T-cell (primary cell): ENCODE measurements at places on chromosomes 16 and 17.

DNA sequence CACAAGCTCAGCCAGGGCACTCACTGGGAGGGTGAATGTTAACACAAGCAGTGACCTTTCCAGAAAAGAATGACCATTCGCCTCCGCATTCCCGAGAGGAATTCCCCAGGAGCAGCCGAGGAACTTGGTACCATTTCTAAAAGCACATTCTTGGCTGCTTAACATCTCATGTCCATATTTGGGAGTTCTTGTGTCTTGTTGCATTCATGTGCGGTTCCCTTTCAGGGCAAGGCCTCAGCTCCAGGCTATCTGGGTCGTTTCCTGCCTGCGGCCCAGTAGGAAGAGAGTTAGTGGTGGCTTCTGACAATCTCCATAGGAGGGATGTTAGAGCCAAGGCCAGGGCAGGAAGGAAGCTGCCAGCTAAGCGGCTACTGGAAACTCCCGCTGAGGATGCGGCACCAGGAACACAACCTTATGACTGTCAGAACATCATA lies 27.8 kb upstream of the MEAK7 start:
- no peak for DNase-seq

GRCh38 chr17:78628547-78629435 lies 51.6 kb upstream of the DNAH17 start:
- DNase-seq = no peak

DNA sequence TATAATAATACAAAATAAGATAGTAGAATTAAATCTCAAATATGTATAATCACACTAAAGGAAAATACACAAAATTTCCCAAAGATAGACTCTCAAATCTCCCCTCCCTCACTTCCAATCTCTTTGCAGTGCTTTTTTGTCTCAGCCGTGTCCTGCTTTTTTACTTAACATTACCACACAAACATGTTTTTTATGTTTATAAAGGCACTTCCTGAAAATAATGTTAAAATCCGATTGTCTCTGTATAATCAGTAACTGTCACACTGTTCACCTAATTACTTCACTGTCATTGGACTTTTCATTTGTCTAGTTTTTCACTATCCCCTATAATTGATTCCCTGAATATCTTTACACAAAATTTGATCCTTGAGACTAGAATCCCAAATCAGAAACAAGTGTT lies 38.2 kb upstream of the ALDH3A2 start:
- DNase-seq = no peak

DNA sequence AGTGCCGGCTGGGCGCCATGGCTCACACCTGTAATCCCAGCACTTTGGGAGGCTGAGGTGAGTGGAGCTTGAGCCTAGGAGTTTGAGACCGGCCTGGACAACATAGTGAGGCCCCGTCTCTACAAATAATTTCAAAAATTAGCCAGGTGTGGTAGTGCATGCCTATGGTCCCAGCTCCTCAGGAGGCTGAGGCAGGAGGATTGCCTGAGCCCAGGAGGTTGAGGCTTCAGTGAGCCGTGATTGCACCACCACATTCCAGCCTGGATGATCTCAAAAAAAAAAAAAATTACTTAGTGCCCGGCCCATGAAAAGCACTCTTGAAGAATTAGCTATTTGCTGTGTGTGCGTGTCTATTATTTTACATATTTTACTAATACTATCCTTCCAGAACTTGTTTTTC lies 9.6 kb downstream of the GPRC5C start:
- DNase-seq = no peak

DNA sequence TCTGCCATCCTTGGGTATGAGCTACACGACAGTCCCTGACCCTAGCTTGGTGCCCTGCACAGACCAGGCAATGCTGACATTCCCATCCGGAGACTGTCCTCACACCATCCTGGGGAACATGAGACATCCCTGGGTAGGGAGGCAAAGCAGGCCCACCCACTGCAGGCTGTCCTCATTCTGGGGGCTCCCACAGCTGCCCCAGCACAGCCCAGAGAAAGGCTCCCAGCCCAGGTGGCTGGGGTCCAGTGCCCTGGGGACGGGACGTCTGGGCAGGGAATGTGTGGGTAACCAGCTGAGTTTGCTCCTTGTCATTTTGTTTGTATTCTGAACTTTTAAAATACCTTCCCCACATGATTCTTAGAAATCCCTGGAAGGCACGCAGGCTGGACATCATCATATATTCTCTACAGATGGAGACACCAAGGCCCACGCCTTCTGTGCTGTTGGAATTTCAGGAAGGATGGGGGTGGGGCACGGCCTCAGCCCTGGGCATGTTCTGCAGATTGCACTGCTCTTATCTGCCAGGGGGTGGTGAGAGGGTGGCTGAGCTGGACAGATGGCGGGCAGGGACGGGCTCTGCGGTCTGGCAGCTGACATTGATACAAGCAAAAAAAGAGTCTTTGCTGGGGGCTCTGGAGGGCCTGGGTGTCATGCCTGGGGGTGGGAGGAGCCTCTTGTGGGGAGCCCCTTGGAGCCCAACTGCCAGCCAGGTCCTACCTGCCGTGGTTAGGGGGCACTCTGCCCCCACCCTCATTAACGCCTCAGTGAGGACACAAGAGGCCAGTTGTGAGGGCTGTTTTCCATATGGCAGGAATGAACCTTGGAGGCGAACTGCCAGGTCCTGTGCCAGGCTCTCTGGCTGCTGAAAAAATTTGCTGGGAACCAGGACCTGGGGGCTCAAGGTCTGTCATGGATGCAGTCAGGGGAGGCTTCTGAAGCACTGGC lies 28.4 kb downstream of the LRRC75A start:
- DNase-seq = no peak

GRCh38 chr17:31580706-31581490 lies 189.4 kb downstream of the RAB11FIP4 start:
- no peak for DNase-seq

DNA sequence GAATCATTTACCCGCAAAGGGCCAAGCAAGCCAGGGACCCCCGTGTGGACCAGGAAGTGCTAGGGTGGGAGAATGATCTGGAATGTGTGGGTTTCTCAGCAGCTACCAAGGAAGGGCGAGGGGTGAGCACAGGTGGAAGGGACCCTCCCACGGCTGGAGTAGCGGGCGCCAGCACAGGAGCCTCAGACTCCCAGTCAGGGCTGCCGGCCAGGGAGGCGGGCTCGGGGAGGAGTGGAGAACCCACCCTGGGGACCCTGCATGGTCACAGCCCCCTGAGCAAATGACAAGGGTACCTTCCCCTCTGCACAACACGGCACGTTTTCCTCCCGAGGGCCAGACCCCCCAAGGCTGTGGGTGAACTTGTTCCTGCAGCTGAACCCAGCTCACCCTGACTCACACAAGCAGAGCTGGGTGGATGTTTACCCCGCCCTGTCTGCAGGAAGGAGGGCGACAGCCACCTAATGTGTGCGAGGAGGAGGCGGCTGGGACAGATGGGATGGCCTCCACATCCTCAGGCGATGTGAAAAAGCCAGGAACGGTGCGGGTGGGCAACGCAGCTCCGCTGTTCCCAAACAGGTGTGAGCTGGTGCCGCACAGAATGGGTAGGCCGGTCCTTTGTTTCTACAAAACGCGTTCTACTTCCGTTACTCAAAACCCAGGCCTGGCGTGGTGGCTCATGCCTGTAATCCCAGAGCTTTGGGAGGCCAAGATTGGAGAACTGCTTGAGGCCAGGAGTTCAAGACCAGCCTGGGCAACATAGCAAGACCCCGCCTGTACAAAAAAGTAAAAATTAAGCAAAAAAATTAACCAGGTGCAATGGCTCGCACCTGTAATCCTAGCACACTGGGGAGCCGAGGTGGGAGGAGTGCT lies 6.2 kb downstream of the ECI1 start:
- no peak for DNase-seq

DNA sequence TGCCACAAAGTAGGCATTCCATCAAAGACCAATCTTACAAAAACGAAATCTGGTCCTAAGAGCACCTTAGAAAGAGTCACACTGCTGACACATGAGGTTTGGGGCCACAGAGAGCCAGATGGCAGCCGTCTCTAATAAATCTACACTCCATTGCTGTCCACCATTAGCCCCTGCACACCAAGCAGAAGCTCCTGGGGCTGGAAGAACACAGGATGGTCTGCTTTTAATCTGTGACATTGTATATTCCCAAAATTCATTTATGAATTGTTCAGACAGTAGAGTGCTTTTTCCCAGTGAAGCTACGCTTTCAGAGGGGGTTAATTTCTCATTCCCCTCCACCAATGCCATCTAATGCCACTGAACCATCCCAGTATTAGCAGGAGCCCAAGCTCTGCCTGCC lies 1.6 kb downstream of the CYB561 start:
- no peak for DNase-seq

DNA sequence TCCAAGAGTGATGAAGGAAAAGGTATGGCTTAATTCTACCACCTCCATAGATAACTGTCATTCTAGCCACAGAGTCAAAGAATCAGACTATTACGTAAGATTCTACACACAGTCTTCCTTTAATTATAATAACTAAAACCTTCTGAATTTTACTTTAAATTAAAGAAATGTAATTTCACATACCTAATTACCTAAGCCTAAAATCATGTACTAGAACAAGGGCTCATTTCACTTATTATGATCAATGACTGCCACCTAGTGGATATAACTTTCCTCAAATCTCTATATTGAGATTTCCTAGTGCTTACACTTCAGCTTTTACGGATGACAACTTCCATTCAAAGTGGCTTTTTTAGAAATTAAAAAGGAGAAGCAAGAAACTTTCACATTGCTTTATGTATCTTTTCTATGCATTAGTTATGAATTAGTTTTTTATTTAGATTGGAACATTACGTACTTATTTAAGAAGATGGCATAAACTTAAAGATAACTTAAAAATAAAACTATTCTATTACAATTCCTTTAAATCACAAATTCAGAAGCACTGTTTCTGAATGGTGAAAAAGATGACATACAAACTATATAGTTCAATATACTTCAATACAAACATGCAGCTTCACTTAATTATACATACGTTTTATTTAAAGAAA lies 18.2 kb upstream of the ABCA10 start:
- DNase-seq = no peak

DNA sequence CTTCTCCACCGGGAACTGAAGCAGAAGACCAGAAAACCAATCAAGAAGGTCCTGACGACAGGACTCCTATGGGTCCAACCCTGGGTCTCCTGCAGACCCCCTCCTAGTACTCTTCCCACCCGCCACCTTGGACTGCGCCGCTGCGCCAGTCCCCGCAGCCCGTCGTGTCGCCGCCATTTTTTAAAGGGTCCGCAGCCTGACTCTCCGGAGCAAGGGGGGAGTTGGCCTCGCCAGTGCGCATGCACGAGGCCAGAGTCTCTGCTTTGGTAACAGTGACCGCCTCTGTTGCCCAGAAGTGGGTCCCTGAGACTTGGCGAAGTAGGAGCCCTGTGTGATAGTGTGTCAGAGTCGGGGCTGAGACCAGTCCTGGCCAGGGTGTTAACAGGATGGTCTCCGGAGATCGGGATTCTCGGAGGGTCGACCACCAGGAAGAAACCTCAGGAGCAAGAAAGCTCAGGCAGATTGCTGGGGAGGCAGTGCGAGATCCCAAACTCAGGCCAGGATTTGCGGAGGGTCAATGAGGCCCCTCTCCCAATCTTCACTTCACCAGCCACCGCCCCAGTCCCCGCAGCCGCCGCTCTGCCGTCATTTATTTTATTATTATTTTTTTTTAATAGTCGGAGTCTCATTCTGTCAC lies 612.5 kb downstream of the KCNJ18 start:
- DNase-seq = no peak

GRCh38 chr16:11603331-11603750 lies 16.6 kb upstream of the LITAF start:
- DNase-seq = no peak

- no peak for DNase-seq
Measured at GRCh38 chr16:54957403-54958166, 26.9 kb downstream of the IRX5 start.

- DNase-seq = no peak
Measured at GRCh38 chr17:33112763-33113162, 121.1 kb downstream of the SPACA3 start.

GRCh38 chr16:27795992-27796614 lies 246.2 kb downstream of the KATNIP start:
- no peak for DNase-seq

- no peak for DNase-seq
Measured at GRCh38 chr17:44334727-44335126, 10.1 kb upstream of the SLC25A39 start.

GRCh38 chr16:30086291-30087140 lies 5.2 kb downstream of the TBX6 start:
- DNase-seq = no peak

DNA sequence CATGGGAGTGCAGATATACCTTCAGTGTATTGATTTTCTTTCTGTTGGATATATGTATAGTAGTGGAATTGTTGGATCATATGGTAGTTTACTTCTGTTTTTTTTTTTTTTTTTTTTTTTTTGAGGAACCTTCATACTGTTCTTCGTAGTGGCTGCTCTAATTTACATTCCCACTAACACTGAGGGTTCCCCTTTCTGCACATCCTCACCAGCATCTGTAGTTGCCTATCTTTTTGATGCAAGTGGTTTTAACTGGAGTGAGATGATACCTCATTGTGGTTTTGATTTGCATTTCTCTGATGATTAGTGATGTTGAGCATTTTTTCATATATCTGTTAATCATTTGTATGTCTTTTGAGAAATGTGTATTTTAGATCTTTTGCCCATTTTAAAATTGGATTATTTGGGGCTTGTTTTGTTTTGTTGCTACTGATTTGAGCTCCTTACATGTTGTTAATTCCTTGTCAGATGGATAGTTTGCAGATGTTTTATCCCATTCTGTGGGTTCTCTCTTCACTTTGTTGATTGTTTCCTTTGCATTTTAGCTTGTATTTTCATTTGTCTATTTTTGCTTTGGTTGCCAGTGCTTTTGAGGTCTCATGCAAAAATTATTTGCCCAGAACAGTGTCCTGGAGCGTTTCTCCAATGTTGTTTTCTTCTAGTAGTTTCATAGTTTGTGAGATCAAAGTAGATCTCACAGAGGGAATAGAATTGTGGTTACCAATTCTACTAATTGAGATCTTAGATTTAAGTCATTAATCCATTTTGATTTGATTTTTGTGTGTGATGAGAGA lies 25.0 kb upstream of the BCAS3 start:
- DNase-seq = no peak

DNA sequence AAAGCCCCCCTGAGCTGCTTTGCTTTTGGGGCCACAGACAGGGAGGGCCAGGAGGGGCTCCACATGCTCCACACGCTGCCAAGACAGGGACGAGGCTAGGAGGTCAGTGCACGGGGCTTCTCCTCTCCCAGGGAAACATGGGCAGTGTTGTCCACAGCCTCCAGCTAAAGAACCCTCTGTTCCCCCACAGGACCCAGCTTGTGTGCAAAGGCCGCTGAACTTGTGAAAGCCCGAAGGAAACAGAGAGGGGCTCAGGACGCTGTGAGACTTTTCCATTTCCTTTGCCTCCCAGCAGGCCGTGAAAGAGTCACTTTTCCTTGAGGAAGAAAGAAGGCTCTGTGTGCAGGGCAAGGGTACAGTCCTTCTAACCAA lies 9.7 kb downstream of the CDRT4 start:
- DNase-seq = no peak

GRCh38 chr17:72100470-72100869 lies 20.4 kb upstream of the SOX9 start:
- DNase-seq = no peak

- no peak for DNase-seq
Measured at GRCh38 chr16:14164916-14165662, 94.0 kb downstream of the MRTFB start.

GRCh38 chr16:23342083-23342640 lies 40.1 kb downstream of the SCNN1B start:
- DNase-seq = no peak
